ENCODE measurements at places on chromosomes 5 and 9.

GRCh38 chr9:133512253-133513213 is 12.2 kb downstream of the MYMK start:
- no peak for DNase-seq

GRCh38 chr5:92923885-92924284 is 657.1 kb downstream of the NR2F1-AS1 start:
- no peak for DNase-seq

GRCh38 chr5:8239646-8240045 is 370.7 kb downstream of the MTRR start:
- no peak for DNase-seq

- DNase-seq: no peak
Observed at GRCh38 chr5:122674385-122674784, 100.5 kb upstream of the SNX2 start.

DNA sequence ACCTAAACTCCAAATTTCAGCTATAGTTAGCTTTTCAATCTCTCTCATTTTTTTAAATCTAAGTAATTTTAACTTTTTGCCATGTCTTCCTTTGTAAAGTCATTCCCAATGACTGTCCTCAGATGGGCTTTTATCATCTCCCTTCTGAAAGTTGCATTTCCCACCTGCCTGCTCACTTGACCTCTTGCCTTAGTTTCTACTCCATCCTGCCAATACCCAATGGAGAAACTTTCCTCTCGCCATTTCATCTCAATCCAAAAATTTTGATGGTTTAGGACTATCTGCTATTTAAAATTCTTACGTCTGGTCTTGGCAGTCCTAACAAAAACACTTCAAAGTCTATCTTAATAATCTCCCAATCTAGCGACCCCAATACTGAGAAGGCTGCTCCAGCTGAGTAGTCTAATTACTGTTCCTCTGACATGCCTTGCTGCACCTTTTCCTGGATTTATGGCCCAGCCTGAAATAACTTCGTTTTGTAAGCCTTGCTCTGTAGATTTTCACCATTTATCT is 231.3 kb downstream of the PRR16 start:
- DNase-seq: no peak

GRCh38 chr5:99369797-99370593 is 441.2 kb upstream of the CHD1 start:
- no peak for DNase-seq

- peak; percentile 24 for DNase-seq
Observed at GRCh38 chr9:127318651-127319167, 54.1 kb downstream of the GARNL3 start.

DNA sequence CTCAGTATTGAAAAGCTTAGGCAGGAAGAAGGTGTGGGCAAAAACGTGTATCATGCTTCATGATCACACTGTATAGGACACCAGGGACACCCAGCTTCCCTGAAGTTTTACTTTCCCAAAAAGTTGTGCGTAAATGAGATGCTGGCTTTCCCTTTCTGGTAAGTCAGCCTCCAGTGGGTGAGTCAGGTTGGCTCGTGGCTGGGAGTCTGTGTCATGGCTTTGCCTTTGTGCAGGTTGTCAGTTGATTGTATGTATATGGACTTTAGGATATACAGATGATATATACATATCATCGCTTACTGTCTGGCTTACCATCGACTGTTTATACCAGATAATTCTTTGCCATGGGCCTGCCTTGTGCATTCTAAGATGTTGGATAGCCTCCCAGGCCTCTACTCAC is 34.2 kb downstream of the ADRB2 start:
- no peak for DNase-seq

Data from fibroblast of skin of scalp (primary cell).